Stimulated activated CD8-positive, alpha-beta memory T cell treated with anti-CD3 and anti-CD28 coated beads, Interleukin-7, amount 100 ng/mL, for 24 hours (primary cell): ENCODE measurements at places on chromosomes 3 and 15.

GRCh38 chr3:56488812-56489600 is 20.7 kb upstream of the ERC2 start:
- DNase-seq, result no peak

DNA sequence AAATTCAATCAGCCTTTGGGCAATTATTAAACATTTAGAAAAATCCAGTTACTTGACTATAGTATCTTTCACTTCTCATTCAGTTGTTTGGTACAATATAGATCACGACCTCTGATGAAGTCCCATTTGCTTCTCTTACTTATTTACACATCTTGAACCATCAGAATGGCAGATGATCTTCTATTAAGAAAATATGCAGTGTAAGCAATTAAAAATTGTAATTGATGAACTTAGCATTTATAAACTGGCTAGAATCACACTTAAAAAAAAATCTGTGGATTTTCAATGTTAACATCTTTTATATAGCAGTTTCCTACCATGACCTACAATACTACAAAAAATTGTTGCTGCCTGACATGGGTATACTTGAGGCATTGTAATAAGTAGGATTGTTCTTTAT is 395.5 kb upstream of the CNTN4 start:
- DNase-seq, result no peak

- no peak for DNase-seq
These were observed 8.8 kb downstream of the DLL4 start for GRCh38 chr15:40937762-40938535.

DNA sequence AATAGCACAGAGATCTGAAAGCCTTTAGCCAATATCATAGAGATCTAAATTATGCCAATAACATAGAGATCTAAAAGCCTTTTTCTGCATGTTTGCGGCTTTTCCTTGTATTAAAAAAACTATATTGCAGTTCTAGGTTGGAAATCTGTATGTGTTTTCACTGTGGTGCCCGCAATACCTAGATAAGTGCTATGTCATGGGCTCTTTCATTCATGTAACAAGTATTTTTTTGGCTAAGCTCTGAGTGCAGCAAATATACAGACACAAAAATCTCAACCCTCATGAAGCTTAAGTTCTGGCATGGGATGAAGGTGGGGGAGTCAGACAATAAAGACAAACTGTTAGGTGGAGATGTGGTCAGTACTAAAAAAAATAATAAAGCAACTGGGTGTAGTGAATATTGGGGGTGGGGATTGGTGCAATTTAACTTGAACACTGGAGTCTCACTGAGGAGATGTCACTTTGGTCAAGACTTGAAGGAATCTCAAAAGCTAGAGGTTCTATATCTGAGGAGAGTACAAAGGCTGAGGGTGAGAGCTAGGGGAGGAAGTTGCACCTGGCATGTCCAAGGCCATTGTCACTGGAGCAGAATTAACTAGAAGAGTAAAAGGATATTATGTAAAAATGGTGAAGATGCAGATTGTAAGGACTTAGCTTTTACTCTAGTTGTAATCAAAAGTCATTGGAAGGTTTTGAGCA is 973 bp downstream of the BUB1B start:
- DNase-seq, result no peak

- no peak for DNase-seq
These were observed 92.1 kb downstream of the HHLA2 start for GRCh38 chr3:108388136-108389132.

DNA sequence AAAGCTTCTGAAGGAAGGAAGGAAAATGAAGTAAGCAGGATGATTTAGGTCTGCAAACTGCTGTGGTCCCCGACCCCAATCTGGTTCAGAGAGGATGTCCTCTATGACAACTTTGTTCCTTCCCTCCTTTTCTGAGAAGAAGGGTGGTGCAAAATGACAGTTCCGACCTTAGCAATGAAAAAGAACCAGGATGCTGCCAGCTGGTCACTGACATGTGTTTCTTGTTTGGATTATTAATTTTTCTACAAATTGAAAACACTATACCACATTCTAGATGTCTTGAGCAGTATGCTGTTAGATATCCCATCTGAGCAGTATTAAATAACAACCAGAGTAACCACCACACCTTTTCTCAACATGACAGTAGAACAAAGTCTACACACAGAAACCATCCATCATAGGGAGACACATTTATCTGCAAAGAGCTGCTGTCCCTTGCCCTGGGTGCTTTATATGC is 27.5 kb downstream of the CDCP1 start:
- no peak for DNase-seq

DNA sequence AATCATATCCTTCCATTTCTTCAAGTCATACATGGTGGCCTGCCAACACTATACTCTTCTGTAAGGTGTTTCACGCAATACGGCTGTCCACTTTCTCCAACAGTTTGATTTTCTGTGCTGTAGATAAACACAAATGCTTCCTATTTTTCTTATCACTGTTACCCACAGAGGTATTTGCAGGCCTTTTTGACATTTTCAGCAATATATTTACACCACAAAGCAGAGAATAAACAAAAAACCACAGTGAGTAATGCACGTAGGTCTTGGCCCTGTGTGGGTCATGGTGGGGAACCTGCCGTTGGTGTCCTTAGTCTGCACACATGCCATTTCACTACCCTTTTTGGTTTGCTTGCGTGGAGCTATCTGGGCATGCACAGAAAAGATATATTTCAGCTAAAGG is 59.5 kb downstream of the LRRC28 start:
- no peak for DNase-seq

GRCh38 chr3:69687641-69688040 is 51.6 kb upstream of the MITF start:
- no peak for DNase-seq

- DNase-seq, result no peak
These were observed 198.5 kb upstream of the RARB start for GRCh38 chr3:25229586-25229985.

DNA sequence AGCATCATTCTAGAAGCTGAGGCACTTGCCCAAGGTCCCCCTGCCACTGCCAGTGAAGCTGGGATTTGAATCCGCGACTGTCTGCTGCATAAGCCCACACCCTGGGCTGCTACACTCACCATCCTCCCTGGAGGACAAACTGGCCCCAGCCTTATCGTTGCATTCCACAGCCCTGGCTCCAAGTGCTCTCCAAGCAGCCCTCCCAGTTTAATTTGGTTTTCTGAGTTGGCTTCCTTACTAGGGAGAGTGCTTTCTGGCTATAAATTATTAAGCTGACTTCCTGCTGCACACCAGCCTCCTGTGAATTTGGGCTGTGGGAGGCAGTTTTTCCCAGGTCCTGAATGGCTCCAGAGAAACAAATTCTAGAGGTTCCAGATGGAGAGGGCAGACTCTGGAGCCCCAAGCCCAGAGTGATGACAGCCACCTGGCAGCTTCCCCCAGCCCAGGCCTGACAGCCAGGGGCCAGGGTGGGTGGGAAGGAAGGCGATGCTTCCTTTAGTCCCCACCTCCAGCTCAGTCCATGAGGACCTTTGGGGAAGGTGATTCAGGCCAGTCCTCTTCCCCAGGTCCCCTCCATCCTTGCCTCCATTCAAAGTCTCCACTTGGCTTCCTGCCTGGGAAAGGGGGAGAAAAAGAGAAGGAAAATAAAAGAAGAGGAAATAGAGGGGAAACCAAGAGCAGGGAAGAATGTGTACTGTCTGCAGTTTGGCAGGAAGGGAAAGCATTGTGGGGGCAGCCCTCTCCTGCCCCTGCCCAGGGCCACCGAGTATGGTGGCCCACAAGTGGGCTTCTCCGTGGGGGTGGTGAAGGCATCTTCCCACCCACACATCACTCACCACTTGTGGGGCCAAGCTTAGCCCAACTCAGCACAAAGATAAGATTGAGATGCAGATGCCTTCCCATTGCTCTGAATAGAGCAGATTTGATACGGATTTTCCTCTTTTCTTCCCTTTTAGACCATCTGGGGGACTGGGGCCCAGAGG is 69.6 kb downstream of the SEMA5B start:
- no peak for DNase-seq

DNA sequence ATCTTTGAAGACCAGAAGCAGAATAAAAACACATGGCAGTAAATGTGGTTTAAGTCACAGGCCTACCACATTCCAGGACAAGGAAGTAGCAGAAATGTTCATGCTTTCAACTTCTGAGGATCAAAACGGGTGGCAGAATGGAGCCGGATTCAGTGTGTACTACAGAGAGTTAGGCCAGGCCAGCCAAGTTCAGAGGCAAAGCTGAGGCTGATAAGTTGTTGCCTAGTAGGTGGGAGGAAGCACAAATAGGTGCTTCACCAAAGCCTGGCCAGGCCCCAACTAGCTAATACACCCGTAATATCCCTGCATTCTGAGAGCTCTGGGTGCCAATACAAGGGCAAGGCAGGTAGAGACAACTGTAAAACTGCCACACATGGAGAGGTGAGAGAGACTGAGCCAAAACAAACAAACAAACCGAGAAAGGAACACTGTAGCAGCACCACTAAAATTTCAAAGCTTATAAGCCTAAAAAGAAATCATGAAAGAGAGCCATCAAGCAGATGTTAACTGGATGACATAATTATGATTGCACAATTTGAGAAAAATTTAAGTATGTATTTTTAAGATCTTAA is 156.4 kb upstream of the CBLB start:
- DNase-seq, result no peak

DNA sequence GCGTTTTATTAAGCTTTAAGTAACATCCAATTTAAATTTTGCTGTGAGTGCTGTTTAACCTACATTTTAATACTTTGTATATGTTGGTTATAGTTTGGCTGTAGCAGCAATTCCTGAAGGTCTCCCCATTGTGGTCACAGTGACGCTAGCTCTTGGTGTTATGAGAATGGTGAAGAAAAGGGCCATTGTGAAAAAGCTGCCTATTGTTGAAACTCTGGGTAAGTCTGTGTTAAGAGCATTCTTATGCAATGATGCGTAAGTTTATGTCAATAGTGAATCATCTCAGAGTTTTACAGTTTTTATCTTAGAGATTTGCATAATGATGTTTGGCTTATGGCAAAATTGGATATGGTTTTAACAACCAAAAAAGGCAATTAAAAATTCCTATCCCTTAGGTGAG is 62.7 kb downstream of the ASTE1 start:
- DNase-seq, result no peak

DNA sequence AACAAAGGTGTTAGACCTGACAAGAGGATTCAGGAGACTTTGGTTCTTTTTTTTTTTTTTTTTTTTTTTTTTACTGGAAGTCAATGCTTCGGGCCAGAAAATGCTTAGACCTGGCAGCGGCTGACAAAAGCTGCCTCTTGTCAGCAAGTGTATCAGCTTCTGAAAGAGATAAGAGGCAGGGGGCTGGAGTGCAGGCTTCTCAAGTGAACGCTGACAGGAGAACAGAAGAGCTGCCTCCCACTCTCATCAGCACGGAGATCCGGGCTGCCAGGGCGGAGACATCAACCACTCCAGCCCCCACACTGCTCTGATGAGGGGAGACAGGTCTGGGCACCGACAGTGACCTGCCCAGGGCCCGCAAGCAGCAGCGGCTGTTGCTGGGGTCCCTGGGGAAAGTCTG is 9.4 kb upstream of the SCN5A start:
- DNase-seq, result no peak

DNA sequence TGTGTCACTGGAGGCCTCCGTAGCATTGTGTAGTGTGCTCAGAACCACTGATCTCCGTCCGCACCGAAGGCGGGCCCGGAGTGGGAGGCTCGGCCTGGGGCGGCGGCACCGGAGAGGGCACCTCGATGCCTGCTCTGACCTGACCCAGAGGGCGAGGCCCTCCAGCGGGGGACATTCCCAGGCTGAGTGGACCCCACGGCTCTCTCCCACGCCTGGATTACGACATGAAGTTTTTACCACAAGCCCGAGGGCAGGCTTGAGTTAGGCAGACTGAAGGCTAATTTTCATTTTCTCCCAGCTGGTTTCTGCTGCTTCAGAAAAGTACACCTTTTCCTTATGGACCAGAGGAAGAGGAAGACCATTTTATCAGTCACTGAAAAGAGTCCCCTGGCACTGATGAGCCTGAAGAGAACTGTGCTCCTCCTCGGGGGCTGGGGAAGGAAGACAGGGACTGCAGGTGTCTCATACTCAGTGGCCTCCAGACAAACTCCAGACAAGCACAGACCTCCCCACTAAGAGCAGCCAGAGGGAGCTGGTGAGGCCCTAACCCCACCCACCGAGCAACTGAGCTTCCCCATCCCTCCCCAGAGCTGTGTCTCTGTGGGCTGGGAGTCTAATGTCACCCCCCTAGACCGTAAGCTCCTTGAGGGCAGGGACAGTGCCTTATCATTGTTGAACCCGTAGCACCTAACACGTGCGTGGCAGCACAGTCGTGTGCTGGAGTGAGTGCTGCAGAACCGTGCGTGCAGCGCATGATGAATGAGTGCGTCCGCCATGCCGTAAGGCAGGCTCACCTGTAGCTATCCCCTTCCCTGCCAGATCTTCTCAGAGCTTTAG is 74.5 kb upstream of the BLM start:
- DNase-seq, result no peak

DNA sequence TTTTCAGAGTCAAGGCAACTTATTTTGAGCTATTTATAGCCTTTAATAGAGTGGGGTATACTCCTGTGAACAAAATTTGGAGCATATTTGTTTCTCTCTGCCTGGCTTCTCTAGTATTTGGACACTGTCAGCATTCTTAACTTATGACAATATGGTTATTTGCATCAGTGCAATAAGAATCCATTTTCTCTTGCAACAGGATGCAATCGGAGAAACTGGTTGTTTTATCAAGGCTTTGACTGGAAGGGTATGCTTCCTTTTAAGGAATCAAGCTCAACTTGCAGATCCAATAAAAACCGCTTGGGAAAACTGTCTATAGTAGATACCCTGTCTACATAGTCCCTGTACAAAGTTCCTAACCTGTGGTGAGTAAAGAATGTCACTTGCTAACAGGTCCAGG is 106.7 kb downstream of the DPH6 start:
- DNase-seq, result no peak

GRCh38 chr3:67704322-67704721 is 49.9 kb upstream of the SUCLG2 start:
- DNase-seq, result no peak

DNA sequence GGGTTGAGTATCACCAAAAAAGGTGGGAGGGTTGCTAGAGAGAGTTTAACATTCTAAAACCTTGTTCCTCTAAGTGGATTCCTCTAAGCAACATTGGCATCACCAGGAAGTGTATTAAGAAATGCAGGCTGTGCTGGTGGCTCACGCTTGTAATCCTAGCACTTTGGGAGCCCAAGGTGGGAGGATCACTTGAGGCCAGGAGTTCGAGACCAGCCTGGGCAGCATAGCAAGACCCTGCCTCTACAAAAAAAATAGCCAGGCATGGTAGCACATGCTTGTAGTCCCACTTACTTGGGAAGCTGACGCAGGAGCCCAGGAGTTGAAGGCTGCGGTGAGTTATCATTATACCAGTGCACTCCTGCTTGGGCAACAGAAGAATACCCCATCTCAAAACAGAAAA is 4.6 kb downstream of the MYNN start:
- no peak for DNase-seq

GRCh38 chr3:183386651-183387050 is 41.8 kb downstream of the MCF2L2 start:
- DNase-seq, result no peak
